Dermis lymphatic vessel endothelial cell (primary cell): ENCODE measurements at places on chromosomes 1 and 21. TPM values are rescaled to one million over a fixed set of nuclear protein-coding genes. Genes with fewer than 3 reads are reported as not detected.

Gene PITHD1
- total RNA-seq = 31.3 and 49.8 TPM in 2 replicates

Gene PHTF1
- 28.0 and 36.2 TPM in 2 replicates for total RNA-seq

Gene GSTM4
- 0.95 and 1.4 TPM in 2 replicates for total RNA-seq

Gene C4BPA
- total RNA-seq = not detected in 2 replicates

Gene ARHGAP30
- not detected in 2 replicates for total RNA-seq

Gene GIPC2
- total RNA-seq = 39.4 and 41.4 TPM in 2 replicates

Gene PRDM16
- 0.11 TPM in 1 of 2 replicates, not detected in the other for total RNA-seq

Gene OR2L3
- not detected in 2 replicates for total RNA-seq

Gene FCRL5
- total RNA-seq = not detected in 2 replicates

Gene CTSK
- total RNA-seq = 0.77 and 1.5 TPM in 2 replicates

Gene DENND2C
- 8.8 and 9.2 TPM in 2 replicates for total RNA-seq

Gene KRTAP11-1
- not detected in 2 replicates for total RNA-seq

Gene RNU1-2
- under 0.01 and 8,230 TPM in 2 replicates for total RNA-seq

Gene RNU1-4
- under 0.01 and 8,230 TPM in 2 replicates for total RNA-seq
